CD4-positive, alpha-beta T cell treated with Interleukin-15 for 4 hours (primary cell): ENCODE measurements at places on chromosomes 7 and 10.

- DNase-seq = no peak
These were observed 20.2 kb upstream of the SEM1 start for GRCh38 chr7:96729820-96730219.

DNA sequence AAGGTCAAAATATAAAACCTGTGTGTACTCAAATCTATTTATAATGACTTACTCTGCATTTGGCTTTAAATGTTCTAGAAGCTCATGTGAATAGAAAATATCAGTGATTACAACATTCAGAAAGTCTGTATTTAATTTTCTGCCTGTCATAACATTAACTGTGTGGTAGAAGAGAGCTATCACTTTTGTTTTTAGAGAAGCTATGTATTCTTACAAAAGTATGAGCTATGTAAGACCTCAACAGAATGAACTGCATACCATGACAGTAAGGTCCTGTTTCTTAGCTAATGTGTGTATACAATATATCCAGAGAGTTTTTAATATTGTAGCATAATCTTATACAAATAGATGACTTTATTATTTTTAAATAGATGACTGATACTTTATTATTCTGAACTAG lies 61.5 kb downstream of the PTN start:
- DNase-seq = no peak

GRCh38 chr10:91930939-91931338 lies 7.4 kb downstream of the BTAF1 start:
- DNase-seq = no peak

GRCh38 chr7:116621649-116622048 lies 50.3 kb upstream of the MET start:
- DNase-seq = no peak

DNA sequence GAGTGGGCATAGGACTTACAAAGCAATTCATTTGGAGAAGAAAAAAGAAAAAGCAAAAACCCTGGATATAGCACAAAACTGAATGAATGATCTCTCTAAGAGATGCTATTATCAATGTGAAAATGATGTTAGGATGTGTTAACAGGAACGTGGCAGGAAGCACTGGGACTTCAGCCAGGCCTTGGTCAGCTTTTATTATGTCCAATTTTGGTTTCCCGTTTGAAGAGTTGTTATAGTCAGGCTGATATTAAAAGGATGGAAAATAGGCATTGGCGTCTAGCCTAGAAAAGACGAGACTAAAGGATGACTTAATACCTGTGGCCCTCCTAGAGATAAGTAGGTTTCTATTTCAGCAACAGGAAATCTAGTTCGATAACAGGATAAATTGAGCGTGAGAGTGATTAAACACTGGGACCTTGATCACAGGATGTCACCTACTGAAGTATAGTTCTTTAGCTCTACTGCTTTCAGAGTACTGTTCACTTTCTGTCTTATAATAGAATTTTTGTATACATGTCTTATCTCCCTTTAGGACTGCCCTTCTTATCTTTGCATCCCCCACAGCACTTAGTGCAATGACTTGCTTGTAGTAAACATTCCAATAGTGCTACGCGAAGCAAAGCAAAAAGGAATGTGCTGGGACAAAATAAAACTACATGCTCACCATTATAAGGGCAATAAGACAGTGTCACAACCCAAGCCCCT lies 99.8 kb upstream of the AGBL3 start:
- no peak for DNase-seq

DNA sequence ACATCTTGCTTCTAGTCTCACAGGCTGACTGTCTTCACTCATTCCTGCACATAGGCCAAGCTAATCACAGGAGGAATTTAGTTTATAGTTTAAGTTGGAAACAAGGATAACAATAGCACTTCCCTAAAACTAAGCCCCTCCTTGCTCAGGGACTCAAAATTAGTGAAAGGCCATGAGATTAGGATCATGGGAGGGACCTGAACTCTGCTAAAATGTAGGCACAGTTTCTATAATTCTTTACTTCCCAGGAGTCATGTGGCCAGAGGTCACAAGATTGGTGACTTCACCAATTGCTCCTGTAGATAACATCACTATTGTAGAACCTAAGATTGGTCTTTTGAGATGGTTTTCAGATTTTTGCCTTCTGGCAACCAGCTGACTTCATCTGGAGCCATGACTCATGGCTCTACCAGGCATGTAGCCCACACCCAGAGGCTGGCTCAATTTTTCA lies 14.8 kb upstream of the UPP1 start:
- DNase-seq = no peak

GRCh38 chr10:62019685-62020359 lies 118.3 kb downstream of the ARID5B start:
- DNase-seq = peak; percentile 32

- DNase-seq = no peak
These were observed 36.2 kb upstream of the NCAPG2 start for GRCh38 chr7:158740657-158741293.

- DNase-seq = no peak
These were observed 730 bp downstream of the LARP4B start for GRCh38 chr10:930625-931325.

DNA sequence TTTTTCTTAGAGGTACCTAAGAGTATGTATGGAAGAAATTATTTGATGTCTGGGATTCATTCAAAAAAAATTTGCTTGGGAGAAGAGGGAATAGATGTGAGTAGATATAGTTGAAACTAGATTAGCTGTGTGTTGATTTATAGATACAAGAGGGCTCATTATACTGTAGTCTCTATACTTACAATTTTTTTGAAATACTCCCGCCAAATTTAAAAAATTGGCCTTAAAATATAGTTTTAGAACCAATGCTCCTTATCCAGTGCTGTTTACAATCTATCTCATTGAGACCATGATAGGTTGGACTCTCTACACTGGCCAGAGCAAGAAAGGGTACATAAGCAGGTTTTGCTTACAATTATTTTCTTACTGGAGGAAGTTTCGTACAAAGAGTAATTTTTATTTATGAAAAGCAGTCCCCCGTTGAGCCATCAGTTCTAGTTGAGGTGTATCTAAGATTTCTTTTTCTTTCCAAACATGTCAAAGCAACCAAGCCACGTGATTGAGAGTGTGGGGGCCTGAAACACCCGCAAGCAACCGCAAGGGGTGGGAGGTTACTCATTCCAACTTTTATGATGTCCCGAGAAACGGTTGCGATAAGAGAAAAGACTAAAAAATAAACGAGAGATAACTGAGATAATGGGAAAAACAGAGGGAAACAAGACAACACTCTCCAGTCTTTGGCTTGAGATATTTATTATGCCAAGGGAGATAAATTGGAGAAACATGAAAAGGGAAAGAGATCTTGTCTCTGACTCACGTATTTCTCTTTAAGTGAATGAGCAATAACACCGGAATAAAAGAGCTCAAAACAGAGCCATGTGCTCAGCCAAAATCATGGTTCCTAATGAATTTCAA lies 729.2 kb downstream of the LRMDA start:
- DNase-seq = no peak

GRCh38 chr10:99433378-99434020 lies 3.1 kb upstream of the GOT1 start:
- DNase-seq = no peak

- DNase-seq = no peak
These were observed 161.6 kb downstream of the JAZF1 start for GRCh38 chr7:28018856-28019465.

GRCh38 chr10:118812393-118812740 lies 57.6 kb upstream of the CACUL1 start:
- DNase-seq = no peak

- DNase-seq = no peak
These were observed 47.4 kb downstream of the PRPF18 start for GRCh38 chr10:13634207-13634606.

- DNase-seq = no peak
These were observed 3.9 kb downstream of the BBIP1 start for GRCh38 chr10:110915035-110915434.

DNA sequence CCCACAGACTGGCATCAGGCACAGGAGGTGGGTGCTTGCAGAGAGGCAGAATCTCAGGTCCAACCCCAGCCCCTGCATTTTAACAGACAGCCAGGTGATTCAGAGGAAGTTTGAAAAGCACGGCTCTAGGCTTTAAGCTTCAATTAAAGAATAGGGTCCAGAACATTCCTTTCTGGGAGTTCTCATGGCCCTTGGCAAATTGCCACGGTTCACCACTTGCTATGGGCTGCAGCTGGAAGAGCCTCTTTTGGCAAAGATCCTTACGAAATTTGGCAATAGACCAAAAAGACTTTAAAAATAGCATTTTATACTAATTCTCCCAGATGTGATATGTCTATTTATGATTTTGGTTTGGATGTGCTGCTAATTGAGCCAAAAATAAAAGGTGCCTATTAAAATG lies 148.1 kb downstream of the ITGA8 start:
- no peak for DNase-seq

DNA sequence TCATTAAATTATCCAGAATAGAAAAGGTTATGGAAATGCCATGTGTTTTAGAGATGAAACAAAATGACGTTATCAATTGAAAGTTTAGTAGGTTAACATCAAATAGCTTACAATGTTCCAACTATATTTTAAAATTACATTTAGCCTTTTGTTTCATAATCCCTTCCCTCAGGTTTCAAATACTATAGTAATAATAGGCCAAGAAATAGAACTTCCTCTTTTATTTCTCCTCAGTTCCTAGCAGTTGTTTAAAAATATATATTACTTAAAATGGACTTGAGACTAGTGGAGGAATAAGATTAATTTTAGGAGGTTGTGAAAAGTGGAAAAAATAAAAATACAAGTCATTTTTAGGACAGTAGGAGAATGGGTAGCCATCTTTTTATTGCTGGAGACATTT lies 16.4 kb upstream of the PDSS1 start:
- DNase-seq = no peak

DNA sequence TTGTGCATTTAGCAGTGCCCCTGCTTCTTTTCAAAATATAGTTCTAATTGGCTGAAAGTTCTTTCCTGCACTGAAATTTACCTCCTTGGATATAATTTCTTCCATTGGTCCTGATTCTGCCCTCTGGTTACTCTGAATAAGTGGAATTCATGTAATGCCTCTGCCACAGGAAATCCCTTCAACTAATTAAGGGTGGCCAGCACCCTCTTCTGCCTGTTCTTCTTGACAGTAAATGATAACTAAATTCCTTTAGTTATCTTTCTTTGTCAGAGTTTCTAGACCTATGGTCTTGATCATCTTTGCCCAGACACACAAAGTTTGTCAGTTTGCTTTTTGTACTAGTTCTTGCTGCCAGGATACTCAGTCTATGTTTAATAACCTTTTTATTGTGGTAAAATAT lies 40.2 kb downstream of the PRKCQ start:
- no peak for DNase-seq

GRCh38 chr10:97633921-97634320 lies 621 bp upstream of the MORN4 start:
- DNase-seq = peak; percentile 17

DNA sequence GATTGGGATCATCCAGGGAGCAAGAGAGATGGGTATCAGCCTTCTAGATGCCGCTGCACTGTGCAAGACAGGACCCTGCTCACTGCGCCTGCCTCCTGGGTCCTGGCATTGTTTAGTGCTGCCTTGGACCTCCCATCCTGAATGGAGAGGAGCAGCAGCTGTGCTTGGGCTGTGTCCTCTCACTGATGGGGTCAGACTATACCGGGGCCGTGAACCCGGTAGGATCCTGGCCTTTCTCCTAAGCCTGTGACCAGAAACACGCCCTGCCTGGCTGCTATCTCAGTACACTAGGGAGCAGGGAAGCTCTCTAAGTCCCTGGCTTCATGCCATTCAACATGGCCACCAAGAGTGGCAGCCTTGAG lies 309.4 kb upstream of the ZNF32 start:
- DNase-seq = no peak

- no peak for DNase-seq
These were observed 26.9 kb downstream of the DLG5 start for GRCh38 chr10:77899690-77900089.

DNA sequence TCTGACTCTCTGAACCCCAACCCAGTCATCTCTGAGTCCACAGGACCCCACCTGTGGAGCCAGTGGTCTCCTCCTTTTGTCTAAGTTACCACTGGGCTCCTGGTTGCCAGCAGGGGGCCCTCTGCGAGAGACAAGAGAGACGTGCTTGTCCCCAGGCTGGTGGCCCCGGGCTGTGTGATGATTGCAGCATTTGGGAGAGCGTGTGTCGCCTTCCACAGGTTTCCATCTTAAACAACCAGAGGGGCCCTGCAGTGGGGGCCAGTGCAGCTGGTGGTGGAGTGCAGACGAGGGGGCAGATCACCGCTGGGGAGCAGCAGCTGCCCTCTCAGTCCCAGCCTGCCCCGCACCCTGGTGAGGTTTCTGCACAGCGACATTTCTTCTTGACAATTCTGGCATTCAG lies 122.4 kb upstream of the PPP2R2D start:
- no peak for DNase-seq

- no peak for DNase-seq
These were observed 14.2 kb downstream of the NCOA4 start for GRCh38 chr10:46016190-46016589.

- DNase-seq = no peak
These were observed 101.1 kb upstream of the ABCB5 start for GRCh38 chr7:20514364-20514763.

DNA sequence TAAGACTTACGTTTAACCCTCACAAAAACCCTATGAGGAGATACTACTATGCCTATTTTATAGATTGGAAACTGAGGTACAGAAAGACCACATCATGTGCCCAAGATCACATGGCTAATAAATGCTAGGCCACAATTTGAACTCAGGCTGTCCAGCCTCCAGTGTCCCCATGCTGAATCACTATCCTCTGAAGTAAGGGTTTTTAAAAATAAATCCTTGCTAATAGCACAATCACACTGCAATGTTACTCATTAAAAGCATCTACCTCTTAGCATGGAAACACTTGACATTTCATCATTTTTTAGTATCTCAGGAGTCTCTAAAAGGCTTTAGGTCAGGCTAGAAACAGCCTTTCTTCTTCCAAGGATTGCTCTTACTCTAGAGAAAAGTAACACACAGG lies 50.0 kb upstream of the PPP1R3C start:
- no peak for DNase-seq

GRCh38 chr10:92850185-92850584 lies 1.9 kb downstream of the EXOC6 start:
- no peak for DNase-seq

DNA sequence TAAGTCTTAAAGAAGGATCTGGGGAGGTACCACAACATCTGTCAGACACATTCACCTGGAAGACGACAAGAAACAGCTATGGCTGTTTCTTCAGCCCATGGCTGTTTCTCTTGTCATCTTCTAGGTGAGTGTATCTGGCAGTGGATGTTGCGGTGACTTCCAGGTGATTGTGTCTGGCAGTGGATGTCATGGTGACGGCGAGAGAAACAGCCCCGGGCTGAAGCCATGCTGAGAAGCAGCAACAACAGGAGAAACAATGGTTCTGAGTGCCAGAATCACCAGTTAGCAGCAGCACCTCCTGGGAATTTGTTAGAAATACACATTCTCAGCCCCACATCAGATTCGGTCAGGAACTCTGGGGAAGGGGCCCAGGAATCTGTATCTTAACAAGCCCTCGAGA lies 68.6 kb upstream of the SYPL1 start:
- no peak for DNase-seq

GRCh38 chr10:53894145-53894544 lies 906.9 kb downstream of the PCDH15 start:
- DNase-seq = no peak

DNA sequence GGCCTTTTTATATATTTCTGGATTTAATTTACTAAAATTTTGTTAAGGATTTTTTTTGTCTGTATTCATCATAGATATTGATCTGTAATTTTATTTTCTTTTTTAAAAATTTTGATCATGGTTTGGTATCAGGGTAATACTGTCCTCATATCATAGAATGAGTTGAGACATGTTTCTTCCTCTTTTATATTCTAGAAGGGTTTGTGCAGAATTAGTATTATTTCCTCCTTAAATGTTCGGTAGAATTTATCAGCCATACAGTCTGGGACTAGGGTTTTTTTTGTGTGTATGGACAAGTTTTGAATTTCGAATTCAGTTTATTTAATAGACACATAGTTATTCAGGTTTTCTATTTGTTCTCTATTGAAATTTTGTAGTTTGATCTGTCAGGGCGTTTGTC lies 54.0 kb downstream of the SHOC2 start:
- DNase-seq = no peak
